ENCODE measurements at places on chromosomes 11 and 22. TPM values are rescaled to one million over a fixed set of nuclear protein-coding genes. Genes with fewer than 3 reads are reported as not detected.

The IL10RA gene
- 0.09 TPM for total RNA-seq

The ANKRD13D gene
- 24.0 TPM for total RNA-seq

The MMP27 gene
- not detected for total RNA-seq

DNA sequence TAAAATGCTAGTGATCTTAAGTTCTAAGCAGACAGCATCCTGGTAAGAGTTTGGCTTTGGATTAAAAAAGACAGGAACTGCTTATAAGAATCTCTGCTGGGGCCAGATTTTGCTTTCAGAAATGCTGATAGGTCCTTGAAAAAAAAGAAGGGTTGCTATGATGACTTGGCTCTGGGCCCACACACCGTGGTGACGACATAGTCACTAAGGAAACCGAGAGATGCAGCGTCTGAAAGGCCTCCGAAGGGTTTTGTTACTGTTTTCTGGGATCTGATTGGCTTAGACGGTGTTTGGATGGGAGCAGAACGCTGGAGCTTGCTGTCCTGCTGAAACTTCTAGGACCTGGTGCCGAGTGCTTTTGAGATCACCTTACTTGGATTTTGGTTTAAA is 8.4 kb downstream of the FAM118A start:
- DNase-seq: peak; percentile 90

- DNase-seq: no peak
These were observed 573.7 kb upstream of the ANO3 start for GRCh38 chr11:25758145-25758661.

Data from Daoy (cell line).